ENCODE measurements at places on chromosomes 6 and 20.

DNA sequence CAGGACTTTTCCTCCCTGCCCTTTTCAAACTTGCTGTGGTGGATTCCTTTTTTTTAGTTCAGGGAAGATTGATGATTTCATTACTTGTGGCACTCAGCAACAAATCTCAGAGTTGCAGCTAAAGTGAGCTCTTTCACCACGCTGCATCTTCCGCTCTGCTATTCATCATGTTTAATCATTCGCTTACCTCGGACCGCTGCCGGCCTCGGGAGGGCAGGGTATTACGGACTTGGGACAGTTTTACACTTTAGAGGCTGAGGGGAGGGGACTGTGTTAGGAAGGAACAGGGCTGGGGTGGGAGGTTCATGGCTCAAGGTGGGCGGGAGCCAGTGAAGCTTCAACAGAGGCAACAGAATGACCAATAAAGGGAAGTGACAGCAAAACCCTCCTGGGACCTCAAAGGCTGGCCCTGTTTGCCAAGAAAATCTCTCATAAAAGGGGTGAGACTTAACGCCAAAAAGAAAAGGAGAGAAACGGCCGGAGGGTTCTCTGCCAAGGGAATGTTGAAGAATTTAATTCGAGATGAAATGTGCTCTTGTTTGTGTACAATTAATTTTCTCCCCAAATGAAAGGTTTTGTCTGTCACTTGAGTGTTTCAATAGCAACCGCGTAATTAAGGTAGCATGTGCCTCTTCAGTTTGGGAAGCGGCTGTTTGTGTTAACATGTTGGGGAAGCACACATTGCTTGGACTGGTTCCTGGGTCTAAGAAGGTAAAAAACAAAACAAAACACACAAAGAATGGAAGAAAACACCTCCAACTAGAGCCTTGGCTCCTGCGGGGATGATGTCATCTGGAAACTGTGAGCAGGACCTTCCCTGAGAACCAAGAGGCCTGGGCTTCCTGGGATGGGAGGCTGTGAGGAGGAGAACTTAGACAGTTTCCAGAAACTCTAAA is 72.5 kb upstream of the SULF2 start:
- DNase-seq: peak; percentile 76
- H3K27me3 ChIP-seq: no peaks in the 10 kb centered on the region
- no peaks in the 10 kb centered on the region for H3K36me3 ChIP-seq
- peak overlapping the region; percentile 46 for H3K4me3 ChIP-seq

DNA sequence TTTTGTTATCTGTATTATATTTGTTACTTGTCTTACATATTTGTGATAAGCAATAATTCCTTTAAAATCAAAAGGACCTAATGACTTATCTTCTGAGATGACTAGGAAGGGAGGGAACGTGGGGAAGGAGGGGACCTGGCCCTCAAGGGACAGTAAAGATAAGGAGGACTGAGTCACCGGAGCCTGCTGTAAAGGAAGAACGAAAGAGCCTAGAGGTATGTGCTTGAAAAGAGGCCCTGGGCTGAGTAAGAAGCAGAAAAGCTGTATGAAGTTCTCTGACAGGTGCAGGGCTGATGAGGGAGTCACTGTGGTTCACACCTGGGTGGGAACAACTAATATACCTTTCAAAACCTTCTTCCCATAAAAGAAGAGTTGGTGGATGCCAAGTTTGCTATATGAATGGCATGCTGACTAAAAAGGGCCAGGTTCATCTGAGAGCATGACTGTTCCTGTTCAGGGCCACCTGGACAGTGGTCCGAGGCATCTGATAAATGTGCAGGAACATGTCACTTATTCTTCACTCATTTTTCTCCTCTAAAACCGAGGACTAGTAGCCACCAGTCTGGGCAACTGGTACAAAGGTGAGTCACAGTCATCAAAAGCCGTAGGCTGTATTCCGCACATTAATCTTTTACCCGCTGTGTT is 111.3 kb downstream of the TNFAIP3 start:
- H3K4me3 ChIP-seq: peak overlapping the region; percentile 23
- no peaks in the 10 kb centered on the region for H3K27me3 ChIP-seq
- no peaks in the 10 kb centered on the region for H3K36me3 ChIP-seq
- DNase-seq: peak; percentile 58
- H3K4me1 ChIP-seq: peaks cover 36% of the 10 kb centered on the region
- peak overlapping the region; percentile 83 for H3K27ac ChIP-seq

- no peaks in the 10 kb centered on the region for H3K4me1 ChIP-seq
- no peak overlapping the region for H3K27ac ChIP-seq
- DNase-seq: no peak
- no peaks in the 10 kb centered on the region for H3K27me3 ChIP-seq
- no peak overlapping the region for H3K4me3 ChIP-seq
Measured at GRCh38 chr6:70445001-70445400, 31.7 kb downstream of the FAM135A start.

GRCh38 chr6:34146021-34146782 is at the start of gene GRM4:
Gene GRM4, minus strand, starts transcription at chr6:34146087. Its CDS starts 12,591 bp downstream, at chr6:34133496.
- peaks cover 73% of the 10 kb centered on the region for H3K27me3 ChIP-seq
- H3K4me3 ChIP-seq: peak within 1 kb of the TSS; percentile 61
- DNase-seq: no peak
- H3K27ac ChIP-seq: no peak within 1 kb of the TSS

DNA sequence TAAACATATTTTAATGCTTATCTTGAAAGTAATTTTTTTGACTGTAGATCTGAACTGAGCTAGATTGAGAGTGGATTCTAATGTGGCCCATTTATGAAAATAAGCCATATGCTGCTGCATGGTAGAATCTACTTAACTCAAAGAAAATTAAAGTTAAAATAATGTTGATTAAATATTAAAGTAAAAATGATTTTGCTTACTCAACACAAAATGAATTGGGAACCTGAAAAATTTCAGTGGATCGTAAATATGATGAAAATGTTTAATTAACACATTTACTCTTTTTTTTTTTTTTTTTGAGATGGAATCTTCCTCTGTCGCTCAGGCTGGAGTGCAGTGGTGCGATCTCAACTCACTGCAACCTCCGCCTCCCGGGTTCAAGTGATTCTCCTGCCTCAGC is 144.5 kb upstream of the HMGN3 start:
- no peak overlapping the region for H3K4me3 ChIP-seq
- no peak for DNase-seq
- peaks cover 20% of the 10 kb centered on the region for H3K4me1 ChIP-seq
- no peaks in the 10 kb centered on the region for H3K36me3 ChIP-seq
